Mucosa of gallbladder (tissue), 1 donor: ENCODE measurements at places on chromosomes 7 and 10.
A peak's percentile ranks its signal among the peaks of the same experiment; 100 is the strongest.

- DNase-seq = peak; percentile 28
Measured at GRCh38 chr10:62610649-62611229, 193.8 kb upstream of the ADO start.

- DNase-seq = no peak
Measured at GRCh38 chr10:116164291-116164690, 108.7 kb downstream of the GFRA1 start.

DNA sequence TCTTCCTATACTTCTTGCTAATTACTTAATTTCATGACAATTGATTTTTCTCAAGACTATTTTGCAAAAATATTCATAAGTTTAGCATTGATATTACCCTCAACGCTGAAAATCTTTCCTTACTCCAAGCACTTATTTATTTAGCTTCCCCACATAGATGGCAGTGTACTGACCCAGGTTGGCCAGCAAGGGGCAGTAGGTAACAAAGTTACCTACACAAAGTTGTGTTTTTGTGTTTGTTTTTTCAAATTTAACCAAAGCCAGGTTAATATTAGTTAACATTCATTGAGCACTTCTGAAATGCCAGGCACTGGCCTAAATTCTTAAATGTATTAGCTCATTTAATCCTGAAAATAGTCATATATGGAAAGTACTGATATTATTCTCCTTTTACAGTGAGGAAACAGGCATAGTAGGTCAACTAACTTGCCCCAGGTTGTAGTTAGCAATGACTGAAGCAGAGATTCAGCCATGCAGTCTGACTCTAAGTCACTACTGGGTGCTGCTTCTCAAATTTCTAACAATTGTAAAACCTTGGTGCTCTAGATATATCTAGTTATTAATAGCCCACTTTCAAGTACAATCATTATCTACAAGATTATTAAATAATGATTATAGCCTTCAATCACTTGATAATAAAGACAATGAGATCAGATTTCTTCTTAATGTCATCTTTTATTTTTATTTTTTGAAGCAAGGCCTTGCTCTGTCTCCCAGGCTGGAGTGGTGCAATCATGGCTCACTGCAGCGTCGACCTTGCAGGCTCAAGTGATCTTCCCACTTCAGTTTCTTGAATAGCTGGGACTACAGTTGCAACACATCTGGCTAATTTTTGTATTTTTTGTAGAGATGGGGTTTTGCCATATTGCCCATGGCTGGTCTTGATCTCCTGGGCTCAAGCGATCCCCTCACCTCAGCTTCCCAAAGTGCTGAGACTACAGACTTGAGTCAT is 5.8 kb upstream of the GGCT start:
- no peak for DNase-seq

DNA sequence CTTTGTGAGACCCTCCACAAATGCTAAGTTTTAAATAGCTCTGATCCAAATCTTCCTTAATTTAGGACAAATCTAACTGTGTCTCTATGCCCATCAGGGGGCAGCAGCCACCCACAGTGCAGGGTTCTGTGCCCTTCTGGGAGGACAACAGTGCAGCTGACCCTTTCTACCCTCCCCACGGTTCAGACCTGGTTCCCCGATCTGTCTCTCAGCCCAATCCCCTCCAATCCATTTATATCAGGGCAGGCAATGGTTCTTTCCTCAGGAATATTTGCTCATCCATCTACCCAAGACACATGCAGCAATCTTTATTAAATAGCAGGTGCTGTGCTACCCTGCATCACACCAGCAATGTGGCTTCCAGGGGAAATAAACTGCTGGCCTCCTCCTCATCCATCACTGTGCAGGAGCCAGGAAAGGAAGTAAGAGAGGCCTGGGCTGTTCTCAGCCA is 4.0 kb upstream of the RBM28 start:
- no peak for DNase-seq

- no peak for DNase-seq
Measured at GRCh38 chr7:120307991-120308545, 35.1 kb downstream of the KCND2 start.

GRCh38 chr10:73865459-73866442 is 8.6 kb downstream of the CAMK2G start:
- DNase-seq = no peak

DNA sequence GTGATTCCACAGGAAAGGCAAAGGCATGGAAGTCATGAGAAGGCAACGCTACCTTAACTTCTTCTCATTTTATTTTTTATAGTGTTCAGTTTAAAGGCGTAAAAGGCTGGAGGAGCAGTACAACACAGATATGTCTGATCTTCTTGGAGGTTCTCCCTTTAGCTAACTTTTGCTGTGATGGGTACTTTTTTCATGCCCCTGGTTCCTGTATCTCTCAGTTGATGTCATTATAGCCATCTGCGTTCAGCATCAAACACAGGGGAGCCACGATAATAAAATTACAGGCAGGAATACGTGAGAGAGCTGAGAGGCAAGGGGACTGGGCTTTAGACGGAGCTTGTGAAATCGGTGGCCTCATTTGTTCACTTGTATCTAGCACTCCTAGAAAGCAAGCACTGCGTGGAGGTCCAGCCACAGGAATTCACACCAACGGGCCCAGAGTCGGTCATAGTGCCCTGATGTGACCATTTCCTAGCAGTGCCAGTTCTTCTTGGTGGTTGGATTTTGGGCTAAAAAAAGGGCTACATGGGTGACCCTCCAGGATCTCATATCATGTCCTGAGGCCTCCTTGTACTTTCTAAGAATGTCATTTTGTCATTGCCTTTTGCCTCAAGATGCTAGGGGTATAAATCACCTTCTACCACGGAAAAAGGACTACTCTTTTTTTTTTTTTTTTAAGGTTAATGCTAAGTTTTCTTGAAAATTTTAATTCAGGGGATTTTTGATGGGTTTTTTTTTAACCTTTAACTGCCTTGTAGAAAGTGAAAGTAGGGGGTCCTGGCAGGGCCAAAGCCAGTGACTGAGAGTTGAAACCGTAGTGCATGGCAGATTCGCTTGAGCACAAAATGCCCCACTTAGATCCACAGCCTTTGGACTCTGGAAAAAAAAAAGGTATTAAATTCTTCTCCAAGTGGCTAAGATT is 191.5 kb downstream of the CELF2 start:
- no peak for DNase-seq

- DNase-seq = no peak
Measured at GRCh38 chr10:124213471-124213870, 120.1 kb upstream of the CHST15 start.

DNA sequence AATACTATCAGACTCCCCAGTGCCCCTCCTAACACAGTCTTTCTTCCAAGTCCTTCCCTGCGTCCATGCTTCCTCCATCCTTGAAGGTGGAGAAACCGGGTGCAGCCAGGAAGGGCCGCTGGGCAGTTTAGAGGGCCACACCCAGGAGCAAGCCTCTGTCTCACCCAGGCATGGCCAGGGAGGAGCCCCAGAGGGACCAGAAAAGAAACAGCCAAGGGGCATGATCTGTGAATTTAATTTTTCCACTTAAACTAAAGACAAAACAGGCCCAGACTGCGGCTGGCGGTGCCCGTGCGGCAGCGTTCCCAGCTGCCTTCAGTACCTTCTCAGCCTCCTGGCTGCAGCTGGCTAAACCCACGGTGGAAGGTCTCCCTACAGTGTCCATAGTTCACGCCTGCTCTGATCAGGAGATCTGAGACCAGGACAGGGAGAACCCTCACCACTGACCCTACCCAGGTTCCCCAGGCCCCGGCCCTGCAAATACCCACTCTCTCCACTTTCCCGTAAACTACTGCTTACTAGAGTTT is 12.9 kb downstream of the UNCX start:
- DNase-seq = no peak

- no peak for DNase-seq
Measured at GRCh38 chr10:122186816-122187810, 84.0 kb upstream of the BTBD16 start.

- DNase-seq = no peak
Measured at GRCh38 chr7:17194656-17195055, 103.8 kb upstream of the AHR start.

GRCh38 chr10:70350501-70350900 is 31.9 kb downstream of the LRRC20 start:
- DNase-seq = no peak

DNA sequence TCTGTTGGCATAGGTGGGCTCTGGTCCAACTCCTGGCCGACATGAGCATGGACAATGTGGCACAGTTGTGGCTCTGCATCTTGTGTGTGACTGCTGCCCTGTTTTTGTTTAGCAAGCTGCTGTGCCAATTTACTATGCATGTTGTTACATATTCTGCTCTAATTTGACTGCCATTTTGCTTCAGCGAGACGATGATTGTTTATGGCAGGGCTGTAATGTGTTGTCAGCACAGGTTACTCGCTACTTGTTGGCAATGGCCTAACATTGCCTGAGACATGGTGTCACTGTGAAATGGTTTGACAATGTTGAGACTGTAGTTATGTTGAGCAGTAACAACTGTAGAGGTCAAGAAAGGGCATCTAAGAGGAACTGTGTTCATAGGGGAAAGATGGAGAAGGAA is 659.6 kb downstream of the AUTS2 start:
- no peak for DNase-seq

DNA sequence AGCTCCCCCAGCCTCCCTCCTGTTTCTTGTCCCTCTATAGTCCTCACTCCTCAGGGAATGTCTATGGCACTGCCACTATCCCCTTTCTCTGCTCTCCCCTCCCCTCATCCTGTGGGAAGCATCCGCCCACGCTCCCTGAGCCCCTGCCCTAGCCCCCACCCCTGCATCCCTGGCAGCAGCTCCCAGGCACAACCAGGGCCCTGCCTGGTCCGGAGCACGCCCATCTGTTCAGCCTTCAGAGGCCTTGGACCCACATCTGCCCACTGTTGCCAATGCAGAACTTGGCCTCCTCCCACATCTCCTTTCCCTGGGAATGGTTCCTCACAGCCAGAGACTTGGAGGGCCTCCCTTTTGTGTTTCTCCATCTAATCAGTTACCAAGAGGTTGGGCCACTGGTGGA is 20.4 kb upstream of the TBRG4 start:
- no peak for DNase-seq

GRCh38 chr7:135536150-135536549 is 21.6 kb upstream of the NUP205 start:
- no peak for DNase-seq

DNA sequence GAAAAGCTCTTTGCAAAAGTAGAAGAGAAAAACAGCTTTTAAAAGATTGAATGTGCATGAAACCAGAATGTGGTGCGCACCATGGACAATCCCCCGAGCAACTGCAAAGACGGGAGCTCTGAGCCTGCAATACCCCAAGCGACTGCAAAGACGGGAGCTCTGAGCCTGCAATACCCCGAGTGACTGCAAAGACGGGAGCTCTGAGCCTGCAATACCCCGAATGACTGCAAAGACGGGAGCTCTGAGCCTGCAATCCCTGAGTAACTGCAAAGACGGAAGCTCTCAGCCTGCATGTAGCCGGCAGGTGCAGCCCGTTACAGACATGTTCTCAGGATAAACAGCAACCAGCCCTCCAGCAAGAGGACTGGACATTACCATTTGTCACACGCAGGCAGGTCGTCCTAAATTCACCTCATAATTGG is 6.2 kb downstream of the ZNF775 start:
- no peak for DNase-seq

GRCh38 chr10:109668154-109668665 is 255.1 kb downstream of the XPNPEP1 start:
- DNase-seq = no peak
